Activated T-helper 9 cell treated with anti-CD3 and anti-CD28 coated beads, Interleukin-2, amount 50 U/mL, for 16 hours (primary cell): ENCODE measurements at places on chromosomes 6 and 20.

GRCh38 chr6:136779682-136780081, 12.6 kb downstream of the MAP3K5 start:
- no peak for DNase-seq

GRCh38 chr6:134373993-134374392, 56.1 kb upstream of the SGK1 start:
- no peak for DNase-seq

DNA sequence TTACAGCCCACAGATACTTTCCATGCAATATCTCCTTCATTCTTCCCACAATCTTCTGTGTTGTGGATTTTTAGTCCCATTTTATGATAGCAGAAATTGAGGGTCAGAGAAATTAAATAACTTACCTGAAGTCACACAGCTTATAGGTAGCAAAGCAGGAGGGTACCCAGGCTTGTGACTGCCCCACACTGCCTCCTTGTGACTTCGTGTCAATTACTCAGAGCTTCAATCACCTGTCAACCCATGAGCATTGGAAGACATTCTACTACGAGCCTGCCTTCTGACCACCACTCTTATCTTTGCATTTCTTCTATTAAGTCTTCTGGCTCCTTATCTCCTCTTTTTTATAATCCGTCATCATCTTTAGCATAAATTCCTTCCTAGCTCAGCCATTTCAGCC, 71.6 kb upstream of the NRSN1 start:
- DNase-seq = no peak

DNA sequence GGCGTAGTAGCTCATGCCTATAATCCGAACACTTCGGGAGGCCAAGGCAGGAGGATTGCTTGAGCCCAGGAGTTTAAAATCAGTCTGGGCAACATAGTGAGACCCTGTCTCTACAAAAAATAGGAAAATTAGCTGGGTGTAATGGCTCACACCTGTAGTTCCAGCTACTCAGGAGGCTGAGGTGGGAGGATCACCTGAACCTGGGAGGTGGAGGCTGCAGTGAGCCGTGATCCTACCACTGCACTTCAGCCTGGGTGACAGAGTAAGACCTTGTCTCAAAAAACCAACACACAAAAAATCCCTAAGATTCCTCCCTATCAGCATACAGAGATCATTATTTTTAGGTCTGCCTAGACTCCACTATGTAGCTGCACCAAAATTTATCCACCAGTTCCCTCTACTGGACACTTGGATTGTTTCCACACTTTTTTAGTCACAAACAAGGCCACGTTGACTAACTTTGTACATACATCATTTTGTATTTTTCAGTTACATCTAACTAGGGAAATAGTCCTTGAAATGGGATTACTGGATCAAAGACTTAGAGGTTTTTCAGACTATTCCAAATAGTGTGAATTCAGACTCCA, 3.6 kb upstream of the PHF1 start:
- DNase-seq = no peak

GRCh38 chr20:58028123-58028522, 200.3 kb downstream of the ANKRD60 start:
- DNase-seq = no peak

DNA sequence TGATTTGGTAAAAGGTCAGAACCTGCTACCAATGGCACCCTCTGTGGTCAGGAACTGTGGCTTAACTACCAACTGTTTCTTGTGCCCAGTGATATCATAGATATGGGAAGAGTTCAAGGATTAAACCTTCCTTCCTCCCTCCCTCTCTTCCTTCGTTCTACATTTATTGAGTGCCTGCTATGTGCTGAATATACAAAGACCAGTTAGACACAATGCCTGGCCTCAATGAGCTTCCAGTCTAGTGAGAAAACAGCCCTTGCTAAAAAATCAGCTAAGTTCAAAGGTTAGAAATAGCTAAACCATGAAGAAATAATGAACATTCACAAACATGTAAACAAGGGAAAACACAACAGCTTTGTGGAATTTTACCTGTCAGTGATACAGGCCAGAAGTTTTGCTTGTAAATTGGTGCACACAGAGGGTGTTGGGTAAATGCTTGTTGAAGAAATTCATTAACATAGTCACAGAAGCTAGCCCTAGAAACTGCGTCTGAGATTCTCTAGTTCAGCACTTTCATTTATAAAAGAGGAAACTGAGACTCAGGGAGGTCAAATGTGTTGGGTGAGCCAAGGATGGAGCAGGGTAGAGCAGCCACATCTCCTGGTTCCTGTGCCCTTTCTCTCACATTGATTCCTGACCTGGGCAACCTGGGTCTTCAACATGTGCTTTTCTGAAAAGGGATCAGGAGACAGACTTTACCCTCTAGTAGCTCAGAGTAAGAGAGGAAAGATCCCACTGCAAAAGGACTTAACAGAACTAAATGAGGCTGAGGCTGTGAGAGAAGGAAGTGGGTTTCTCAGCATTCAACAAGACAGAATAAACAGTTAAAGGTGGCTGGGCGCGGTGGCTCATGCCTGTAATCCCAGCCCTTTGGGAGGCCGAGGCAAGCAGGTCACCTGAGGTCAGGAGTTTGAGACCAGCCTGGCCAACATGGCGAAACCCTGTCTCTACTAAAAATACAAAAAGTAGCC, 14.4 kb upstream of the FOXO3 start:
- no peak for DNase-seq

DNA sequence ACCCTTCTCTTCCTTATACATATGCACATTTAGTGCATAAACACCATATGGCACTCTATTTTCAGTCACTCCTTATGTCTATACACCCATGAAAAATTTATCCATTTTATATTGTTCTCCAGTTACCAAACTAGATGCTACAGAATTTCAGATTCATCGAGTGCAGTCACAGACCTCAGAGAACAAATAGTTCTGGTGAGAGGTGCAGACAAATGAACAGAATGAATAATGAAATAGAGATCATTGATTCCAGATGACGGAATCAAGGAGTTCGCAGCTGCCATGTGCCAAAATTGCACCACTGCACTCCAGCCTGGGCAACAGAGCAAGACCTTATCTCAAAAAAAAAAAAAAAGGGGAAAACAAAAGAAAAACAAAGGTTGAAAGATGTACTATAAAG, 214.8 kb upstream of the CEP162 start:
- DNase-seq = no peak

DNA sequence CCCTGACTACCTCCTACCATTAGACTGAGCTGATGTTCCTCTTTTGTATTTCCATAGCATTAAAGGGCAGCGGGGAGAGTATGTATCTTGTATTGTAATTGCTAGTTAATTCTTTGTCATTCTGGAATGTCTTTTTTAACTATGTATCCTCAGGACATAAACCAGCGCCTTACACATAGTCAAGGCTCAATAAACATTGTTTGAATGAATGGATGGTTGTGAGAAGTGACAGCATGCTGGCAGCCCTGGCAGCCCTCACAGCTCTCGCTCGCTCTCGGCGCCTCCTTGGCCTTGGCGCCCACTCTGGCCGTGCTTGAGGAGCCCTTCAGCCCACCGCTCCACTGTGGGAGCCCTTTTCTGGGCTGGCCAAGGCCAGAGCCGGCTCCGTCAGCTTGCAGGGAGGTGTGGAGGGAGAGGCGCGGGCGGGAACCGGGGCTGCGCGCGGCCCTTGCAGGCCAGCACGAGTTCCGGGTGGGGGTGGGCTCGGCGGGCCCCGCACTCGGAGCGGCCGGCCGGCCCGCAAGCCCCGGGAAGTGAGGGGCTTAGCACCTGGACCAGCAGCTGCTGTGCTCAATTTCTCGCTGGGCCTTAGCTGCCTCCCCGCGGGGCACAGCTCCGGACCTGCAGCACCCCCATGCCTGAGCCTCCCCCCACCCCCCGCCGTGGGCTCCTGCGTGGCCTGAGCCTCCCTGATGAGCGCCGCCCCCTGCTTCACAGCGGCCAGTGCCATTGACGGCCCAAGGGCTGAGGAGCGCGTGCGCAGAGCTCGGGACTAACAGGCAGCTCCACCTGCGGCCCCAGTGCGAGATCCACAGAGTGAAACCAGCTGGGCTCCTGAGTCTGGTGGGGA, 93.1 kb downstream of the RNF182 start:
- DNase-seq = no peak

GRCh38 chr6:38150681-38151296, 331.3 kb downstream of the ZFAND3 start:
- no peak for DNase-seq

DNA sequence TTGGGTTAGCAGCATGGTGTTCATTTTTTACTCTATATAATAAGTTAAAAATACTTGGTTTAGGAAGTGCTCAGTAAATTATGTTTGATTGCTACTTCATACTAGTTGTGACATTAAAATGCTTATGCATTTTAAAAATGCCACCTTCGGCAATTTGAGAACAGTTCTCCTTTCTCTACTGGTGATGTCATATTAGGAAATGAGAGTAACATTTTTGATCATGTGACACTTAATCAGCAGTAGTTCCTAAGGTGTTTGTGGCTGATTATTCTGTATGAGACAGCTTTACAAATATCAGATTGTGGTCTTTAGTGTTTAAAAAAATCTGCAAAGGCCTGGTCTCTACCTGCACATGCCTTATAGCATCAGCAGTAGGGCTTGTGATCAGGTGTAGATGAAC, 4.4 kb downstream of the GZF1 start:
- DNase-seq = no peak

DNA sequence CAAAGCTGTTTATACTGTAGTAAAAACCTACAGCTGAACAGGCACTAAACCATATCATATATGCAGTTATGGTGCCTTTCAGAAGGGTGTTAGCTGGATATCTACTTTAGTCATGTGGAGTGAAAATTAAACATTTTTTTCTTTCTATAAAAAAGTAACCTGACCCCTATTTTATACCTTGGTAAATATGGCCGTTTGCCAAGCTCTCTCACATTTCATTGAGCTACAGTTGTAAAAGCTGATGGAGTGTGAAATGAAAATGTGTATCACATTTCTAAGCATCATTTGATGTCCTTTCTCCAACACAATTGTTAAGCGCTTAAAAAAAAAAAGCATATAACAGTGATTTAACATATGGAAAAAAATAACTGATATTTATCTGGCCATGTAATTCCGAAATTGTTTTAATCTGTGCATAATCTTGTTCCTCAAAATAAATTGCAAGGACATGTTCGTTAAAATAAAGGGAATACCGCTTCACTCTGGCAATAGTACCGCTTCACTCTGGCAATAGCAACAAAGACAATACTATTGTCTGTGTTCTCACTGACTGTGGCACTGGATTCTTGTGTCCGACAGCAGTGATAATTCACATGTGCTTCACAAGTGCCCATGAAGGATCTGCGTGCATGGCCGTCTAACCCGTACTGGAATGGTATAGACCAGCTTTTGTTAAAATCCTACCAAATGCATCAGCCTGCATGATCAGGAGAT, 391.8 kb upstream of the SOX4 start:
- no peak for DNase-seq

GRCh38 chr20:38730989-38731737, 6.9 kb downstream of the SLC32A1 start:
- peak; percentile 66 for DNase-seq

- no peak for DNase-seq
These were observed 62.8 kb upstream of the LRRC1 start for GRCh38 chr6:53731866-53732636.

DNA sequence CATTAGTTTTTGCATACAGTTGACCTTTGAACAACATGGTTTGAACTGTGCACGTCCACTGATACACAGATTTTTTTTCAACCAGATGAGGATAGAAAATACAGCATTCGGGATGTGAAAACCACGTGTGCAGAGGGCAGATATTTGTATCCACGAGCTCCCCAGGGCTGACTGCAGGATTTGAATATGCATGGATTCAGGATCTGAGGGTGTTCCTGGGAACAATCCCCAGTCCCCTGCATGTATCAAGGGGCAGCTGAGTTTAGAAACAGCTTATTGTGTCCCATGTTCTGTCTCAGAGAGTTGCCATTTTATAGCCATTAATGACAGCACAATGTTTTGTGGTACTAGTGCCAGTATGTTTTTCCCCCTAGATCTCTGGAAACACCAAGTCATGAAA, 53.6 kb downstream of the CD164 start:
- no peak for DNase-seq

DNA sequence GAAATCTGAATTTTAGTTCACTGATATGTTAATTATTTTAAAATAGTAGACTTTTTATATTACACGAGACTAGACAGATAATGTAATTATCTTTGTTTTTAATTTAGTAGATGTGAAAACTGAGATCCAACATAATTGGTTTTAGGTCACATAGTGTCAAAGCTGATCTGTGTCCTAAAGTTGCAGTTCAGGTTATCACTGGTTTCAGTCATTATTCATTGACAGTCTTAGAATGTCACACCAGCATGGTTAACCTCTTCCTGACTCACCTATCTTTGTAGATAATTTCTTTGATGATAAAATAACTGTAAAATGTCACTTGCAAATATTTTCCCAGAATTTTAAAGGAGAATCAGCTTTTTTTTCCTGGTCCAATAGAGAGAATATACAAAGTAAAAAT, 48.3 kb upstream of the SLC35B3 start:
- no peak for DNase-seq

- DNase-seq = no peak
These were observed 1.8 kb downstream of the SNRNP48 start for GRCh38 chr6:7591770-7592169.

DNA sequence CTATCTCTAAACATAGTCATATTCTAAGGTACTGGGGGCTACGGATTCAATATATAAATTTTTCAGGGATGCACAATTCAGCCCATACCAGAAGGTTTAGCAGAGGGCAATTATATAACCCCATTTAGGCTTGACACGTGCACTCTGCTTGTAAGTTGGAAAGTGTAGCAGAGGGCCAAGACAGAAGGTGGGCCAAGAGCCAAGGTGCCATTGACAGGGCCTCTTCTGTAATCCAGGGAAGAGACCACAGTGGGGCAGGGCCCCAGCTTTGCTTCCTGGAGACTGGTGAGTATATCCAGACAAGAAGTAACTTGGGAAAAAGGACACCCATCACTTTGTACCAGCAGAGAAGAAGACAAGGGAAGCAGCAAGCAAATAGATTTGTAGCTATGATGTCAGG, 672.4 kb upstream of the MARCKS start:
- no peak for DNase-seq

DNA sequence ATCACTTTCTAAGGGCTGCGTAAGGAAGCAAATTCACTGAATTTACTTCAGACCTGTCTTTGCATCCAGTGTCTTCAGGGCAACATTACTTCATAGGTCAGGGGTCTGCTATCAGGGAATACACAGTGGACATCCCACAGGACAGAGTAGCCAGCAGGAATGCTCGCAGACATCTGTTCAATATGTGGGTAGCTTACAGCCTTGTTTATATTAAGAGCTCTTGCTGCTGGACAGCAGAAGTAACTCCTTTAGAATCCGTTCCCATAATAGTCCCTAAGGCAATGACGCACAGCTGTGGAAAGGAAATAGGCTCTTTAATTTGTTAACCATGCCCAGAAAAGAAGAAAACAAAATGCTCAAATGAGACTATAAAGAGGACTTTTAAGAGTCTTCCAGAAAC, 198.7 kb downstream of the MOXD1 start:
- no peak for DNase-seq

DNA sequence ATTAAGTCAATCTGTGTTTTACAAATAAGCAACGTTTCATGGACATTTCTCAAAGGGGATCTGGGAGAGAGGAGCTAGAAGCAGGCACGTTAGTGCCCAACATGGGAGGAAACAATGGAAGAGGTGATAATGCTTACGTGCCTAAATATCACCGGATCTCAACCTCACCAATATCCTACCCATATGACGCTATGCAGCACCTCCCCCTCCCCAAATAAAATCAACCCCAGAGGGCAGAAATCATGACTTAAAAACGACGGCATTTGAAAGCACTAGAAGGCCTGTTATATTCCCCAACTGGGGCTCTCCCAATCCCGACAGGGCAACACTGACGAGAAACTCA, 425 bp downstream of the HBS1L start:
- DNase-seq = no peak

- no peak for DNase-seq
These were observed 3.2 kb downstream of the MARCKS start for GRCh38 chr6:113860181-113860955.
